ENCODE measurements at places on chromosomes 3 and 15. TPM values are rescaled to one million over a fixed set of nuclear protein-coding genes. Genes with fewer than 3 reads are reported as not detected.

- DNase-seq = no peak
Observed at GRCh38 chr15:38652998-38653397, 88.4 kb upstream of the RASGRP1 start.

- DNase-seq = no peak
Observed at GRCh38 chr3:181917027-181917426, 205.3 kb downstream of the SOX2 start.

DNA sequence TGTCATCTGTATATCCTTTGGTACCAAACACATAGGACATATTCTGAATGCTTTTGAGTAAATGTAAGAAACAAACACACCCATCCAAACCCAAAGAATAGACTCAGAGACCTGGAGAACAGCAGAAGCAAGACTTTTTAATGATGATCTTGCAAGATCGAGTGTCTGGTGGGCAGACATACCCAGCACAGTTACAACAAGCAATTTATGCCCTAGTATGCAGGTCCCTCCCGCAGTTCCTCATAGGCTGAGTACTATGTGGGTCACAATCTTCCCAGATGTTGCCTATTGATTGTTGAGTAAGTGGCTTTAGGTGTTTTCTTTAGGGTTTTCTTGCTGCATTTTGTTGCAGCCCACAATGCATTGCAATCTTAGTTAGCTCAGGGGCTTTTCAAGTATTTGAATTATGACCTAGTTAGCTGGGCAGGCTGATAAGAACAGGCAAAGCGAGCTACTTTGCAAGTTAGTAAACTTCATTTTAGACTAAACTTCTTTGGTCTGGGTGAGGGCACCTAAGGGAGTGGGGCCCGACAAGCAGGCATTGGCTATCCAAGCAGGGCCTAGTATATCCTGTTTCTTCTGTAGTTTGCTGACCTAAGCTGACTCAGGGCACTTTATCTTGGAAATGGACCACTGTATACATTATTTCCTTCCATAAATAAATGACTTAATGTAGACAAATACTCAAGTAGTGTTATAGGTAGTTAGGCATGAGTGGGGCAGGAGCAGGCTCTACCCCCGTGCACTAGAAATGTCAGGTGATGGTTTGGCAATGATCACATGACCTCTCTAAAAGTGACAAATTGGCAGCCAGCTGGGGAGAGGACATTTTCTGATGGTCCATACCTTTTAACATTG is 87.3 kb upstream of the LIPC start:
- DNase-seq = no peak

DNA sequence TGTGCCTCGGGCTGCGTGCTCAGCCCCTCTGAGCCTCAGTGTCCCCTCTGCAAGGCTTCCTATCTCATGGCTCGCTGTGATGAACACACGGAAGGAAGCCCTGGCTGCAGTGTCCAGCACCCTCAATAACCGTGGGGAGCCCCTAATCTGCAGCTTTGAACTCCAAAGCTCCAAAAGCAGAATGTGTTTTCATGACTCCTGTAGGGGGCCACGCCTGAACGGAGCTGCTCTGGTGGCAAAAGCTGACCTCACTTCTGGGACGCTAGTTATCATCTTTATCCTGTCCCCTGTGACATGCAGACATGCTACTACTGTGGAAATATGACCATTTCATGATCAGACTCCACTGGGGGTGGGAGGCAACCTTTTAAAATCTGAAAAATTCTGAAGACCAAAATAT is 98.8 kb downstream of the SEC22A start:
- DNase-seq = no peak

DNA sequence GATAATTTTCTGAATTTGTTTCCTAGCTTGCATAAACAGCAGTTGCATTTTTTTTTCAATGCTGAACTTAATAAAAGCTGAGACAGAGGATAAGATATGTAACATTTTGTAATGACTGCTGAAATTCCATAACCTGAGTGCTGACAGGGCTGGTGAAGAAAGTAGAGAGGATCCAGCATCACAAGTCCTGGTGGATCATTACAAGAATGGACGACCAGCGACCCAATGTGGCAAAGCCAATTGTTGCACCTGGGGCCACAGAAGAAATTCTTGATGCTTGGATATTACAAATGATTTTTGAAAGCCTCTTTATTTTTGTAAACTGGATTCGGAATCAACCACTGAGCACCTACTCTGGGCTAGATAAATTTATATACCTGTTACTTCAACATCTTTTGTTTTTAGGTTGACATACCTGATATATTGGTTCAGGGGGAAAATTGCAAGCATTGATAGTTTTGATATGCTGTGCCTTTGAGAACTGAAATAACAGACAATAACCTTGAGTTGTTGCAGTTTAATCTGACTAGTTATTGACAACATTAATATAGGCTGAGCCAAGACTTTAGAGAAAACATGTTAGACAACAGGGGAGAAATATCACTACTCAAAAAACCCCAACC is 3.9 kb upstream of the ACTL6A start:
- peak; percentile 52 for DNase-seq

GRCh38 chr15:95653361-95653805 is 677.1 kb upstream of the NR2F2 start:
- no peak for DNase-seq

DNA sequence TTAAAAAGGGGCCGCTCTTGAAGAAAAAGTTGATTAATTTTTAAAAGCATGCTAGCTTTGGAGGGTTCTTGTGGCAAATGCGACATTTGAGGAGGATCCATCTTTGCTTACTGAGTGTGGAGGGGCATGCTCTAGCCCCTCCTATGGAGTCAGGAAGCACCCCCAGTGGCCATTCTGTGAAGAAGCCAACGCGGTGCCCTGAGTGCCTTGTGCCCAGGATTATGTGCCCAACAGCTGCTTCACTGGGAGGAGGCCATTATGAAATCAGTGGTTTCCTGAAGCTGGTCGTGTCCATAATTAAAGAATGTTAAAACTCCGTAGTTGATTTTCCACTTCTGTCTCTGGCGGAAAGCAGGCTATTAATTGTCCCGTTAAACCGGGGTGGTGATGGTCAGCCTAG is 69.1 kb upstream of the TNFAIP8L3 start:
- no peak for DNase-seq

DNA sequence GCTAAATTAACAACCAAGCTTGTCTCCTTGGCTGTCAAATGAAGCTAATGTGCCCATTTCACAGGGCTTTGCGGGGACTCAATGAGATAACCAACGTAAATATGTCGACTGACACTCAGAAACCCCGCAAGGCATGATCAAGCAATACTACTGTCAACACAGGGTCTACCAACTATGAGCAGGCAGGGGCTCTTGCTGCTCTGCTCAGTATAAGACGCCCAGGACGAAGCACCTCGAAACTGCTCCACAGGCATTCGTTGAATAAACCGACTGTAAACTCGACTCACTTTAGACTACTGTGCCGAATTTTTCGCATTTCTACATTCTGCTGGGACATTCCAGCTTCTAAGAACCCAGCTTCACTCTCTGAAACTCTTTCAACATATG is 55.0 kb downstream of the FEZF2 start:
- DNase-seq = no peak

GRCh38 chr3:129596194-129597086 is 10.0 kb downstream of the PLXND1 start:
- peak; percentile 52 for DNase-seq

GRCh38 chr3:116388867-116389385 is 56.4 kb downstream of the LSAMP start:
- DNase-seq = no peak

GRCh38 chr3:127391436-127392155 is 103.8 kb upstream of the PRR20G start:
- DNase-seq = no peak

DNA sequence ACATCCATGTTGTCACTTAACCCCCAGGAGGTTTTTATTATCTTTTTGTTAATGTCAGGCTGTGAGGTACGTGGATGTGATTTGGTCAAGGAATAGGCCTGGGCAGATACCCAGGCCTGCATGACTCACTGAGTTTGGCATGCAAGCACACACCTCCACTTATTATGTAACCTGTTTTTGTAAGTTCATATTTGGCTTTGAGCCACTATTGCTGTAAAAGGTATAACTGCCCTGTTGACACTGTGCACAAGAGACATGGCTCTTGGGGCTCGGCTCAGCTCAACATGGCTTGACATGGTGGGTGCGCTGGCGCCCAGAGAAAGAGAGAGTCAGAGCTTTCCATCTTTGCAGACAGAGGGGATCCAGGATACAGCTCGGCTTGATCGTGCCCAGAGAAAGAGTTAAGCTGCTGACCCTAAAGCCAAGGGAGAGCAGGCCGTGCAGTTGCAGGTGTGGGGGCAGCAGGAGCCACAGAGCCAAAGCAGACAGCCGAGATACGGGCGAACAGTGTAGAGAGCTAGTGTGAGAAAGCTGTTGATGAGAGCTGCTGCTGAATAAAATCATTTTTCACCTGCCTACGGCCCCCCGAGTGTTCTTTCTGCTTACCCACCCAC is 67.9 kb upstream of the UNC13C start:
- DNase-seq = no peak

DNA sequence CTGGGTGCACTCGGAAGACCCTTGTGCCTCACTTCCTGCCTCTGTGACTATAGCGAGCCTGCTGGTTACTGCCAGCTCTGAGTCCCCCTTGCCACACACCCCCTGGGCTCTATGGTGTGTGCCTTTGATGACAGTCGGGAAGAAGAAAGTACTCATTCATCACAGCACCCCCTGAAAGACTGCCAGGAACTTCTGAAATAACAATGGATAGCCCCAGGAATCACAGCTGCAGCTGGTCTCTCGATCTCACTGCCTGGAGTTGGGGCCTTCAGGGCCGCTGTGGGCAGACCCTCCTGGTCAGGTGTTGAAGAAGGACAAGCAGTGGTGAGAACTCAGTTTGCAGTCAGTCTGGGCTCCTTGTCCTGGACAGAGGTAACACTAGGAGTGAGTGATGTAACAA is 9.8 kb upstream of the RPP14 start:
- DNase-seq = no peak

The TEX55 gene
- total RNA-seq = not detected

The UROC1 gene
- total RNA-seq = not detected

The RBP2 gene
- 1.3 TPM for total RNA-seq

The NRROS gene
- 4.0 TPM for total RNA-seq

The P3H2 gene
- 46.4 TPM for total RNA-seq

The FYTTD1 gene
- 32.6 TPM for total RNA-seq

The SPATA12 gene
- total RNA-seq = not detected

The CCK gene
- total RNA-seq = not detected

The MYRIP gene
- 9.1 TPM for total RNA-seq

The PTPRG gene
- total RNA-seq = 33.4 TPM

The FOXB1 gene
- total RNA-seq = not detected

The PCSK6 gene
- total RNA-seq = 36.4 TPM

The ANKRD63 gene
- total RNA-seq = not detected

The FGD5 gene
- total RNA-seq = 9.8 TPM

The PLA2G4E gene
- not detected for total RNA-seq
